ENCODE measurements at places on chromosomes 2 and 18.
A peak's percentile ranks its signal among the peaks of the same experiment; 100 is the strongest.

- no peak for DNase-seq
These were observed 78.3 kb downstream of the MBP start for GRCh38 chr18:77054288-77054605.

GRCh38 chr2:228239207-228239906 is 57.9 kb upstream of the SPHKAP start:
- DNase-seq, result no peak

GRCh38 chr2:216855605-216856004 is 4.3 kb downstream of the TNP1 start:
- DNase-seq, result no peak

DNA sequence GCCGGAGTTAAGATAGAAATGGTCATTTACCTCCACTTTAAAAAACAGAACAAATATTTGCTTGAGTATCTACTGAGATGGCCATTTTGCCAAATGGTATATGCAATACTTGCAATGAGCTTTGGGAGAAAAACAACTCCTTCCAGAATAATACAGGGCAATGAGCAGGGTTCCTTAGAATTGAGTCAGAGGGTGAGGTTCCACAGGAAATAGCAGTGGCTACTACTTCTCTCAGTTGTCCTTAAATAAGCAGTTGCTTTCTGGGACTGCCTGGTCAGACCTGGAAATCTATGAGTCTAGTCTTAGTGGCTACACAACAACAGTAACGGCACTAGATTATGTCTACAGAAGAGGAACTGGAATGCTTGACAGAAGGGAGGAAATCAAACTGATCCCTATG is 80.9 kb upstream of the CCDC85A start:
- DNase-seq, result no peak

- peak; percentile 42 for DNase-seq
These were observed 85.9 kb upstream of the CCBE1 start for GRCh38 chr18:59783138-59783537.

DNA sequence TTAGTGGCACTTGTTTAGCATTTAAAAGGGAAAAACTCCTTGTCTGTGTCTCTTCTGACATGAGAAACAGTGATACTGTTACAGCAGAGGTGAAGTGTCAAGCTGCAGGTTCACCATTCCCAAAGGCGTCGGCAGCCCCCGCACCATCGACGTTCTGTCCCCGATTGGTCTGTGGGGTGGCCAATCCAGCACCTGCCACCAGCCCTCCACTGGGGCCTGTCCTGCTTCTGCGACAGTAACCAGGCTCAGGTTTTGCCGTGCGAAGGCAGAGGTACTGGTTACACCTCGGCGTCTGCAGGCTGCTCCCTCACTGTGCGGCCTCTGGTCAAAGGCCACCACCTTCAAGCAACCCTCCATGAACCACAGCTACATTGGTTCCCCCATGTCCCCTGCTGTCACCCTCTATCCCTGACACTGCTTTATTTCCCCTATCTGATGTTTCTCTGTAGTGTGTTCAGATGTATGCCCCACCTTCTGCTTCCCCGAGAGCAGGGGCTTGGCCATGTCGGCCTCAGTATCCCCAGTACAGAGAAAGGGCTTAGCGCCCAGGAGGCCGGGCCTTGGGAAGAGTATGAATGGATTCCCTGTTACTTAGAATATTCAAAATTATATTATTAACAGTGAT is 8.6 kb upstream of the ESPNL start:
- DNase-seq, result no peak

DNA sequence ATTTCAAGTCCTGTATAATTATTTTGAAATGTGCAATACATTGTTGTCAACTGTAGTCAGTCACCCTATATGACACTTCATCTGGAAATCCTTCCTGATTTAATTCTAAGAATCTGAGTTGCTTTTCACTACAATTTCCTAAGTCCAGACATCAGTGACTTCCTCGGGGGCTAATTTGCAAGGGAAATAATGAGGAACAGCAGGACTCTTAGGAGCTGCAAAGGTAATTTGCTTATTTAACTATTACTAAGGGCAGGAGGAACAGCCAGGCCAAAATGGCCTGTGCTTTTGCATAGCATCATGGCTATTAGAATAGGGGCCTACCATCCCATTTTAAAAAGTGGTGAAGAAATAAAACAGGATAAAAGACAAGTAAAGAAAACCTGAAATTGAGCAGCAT is 178.8 kb downstream of the MC4R start:
- no peak for DNase-seq

GRCh38 chr2:65363879-65364666 is 68.3 kb downstream of the SPRED2 start:
- no peak for DNase-seq

DNA sequence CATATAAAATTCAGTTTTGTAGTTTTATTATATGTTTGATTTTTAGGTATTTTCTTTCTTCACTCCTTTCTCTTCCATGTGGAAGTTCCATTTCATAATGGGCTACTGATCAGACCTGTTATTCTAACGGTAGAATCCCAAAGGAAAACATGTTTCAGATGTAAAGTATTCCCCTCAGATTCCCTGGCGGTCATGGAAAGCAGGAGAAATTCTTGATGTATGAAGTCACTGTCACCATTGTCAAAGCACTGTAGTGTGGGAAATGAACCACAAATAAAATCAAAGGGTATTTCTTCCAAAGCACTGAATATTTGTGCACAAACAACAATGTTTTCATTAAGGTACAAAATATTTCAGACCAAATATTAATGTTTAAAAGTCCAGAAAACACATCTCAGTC is 237.3 kb upstream of the KLHL14 start:
- DNase-seq, result no peak

DNA sequence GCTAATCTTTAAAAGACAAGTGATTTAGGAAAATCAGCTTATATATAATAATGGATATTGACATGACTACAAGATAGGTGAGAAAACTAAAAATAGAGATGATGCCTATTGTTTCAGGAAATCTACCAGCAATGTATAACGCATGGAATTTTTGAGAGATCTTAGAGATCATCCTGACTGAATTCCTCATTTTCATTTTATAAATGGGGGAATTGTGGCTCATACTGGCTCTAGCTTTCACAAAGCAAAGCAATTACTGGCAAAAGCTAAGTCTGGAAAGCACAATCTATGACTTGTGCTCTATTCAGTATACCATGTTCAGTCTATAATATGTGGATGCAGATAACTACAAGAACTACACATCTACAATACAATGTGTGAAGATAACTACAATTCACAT is 51.9 kb upstream of the FANCL start:
- no peak for DNase-seq

DNA sequence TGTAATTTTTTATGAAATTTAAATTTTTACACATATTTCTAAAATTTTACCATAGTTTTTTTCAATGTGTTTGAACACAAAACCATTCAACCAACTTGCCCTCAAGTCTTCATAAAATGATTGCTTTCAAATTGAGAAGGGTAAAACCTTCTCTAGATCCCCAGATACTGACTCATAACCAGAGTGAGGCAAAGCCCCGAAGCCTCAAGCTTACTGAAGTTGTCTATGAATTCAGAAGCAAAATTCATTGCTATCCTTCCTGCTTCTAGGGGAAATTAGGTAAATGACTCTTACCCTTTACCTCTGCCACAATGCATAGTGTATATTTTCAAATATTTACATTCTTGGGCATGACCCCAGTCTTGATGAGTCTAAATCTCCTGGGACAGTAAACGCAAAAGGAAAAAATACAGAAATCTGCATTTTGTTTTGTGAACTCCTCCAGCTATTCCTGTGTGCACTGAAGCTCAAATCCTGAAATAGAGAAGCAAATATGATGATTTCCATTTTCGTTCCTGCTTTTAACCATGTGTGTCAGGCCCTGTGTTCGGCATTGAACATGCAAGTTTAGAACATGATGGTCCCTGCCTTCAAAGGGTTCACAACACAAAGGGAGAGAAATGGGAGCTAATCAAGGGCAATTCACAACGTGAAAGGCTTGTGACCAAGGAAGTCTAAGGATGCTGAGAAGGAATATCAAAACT is 246.3 kb downstream of the SUCLG1 start:
- DNase-seq, result no peak

- no peak for DNase-seq
These were observed 11.4 kb downstream of the ANKRD23 start for GRCh38 chr2:96832408-96832753.

- no peak for DNase-seq
These were observed 159.9 kb downstream of the LOXHD1 start for GRCh38 chr18:46497129-46497528.

All from BE2C (cell line).